Mesothelial cell of epicardium (in vitro differentiated cells): ENCODE measurements at places on chromosomes 7 and 10.

DNA sequence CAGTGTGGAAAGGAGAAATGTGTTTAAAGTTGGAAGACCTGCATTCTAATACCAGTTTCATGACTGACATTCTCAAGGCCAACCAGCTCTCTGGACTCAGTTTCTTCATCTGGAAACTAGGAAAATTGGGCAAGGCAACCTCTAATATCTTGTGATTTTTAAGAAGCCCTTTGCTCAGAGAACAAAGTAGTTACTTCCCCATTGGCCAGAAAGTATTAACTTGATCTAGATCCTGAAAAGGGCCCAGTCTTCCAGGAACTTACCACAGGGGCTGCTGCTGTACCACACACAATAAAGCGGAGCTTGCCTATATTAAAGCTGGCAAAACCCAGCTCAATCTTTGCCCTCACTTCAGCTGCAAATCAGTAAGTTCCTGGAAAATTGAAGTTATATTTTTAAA is 155.6 kb upstream of the ADO start:
- H3K4me1 ChIP-seq = no peaks in the 10 kb centered on the region
- no peaks in the 10 kb centered on the region for H3K36me3 ChIP-seq
- no peak for DNase-seq
- H3K4me3 ChIP-seq = no peak overlapping the region
- H3K27me3 ChIP-seq = peaks cover 18% of the 10 kb centered on the region

DNA sequence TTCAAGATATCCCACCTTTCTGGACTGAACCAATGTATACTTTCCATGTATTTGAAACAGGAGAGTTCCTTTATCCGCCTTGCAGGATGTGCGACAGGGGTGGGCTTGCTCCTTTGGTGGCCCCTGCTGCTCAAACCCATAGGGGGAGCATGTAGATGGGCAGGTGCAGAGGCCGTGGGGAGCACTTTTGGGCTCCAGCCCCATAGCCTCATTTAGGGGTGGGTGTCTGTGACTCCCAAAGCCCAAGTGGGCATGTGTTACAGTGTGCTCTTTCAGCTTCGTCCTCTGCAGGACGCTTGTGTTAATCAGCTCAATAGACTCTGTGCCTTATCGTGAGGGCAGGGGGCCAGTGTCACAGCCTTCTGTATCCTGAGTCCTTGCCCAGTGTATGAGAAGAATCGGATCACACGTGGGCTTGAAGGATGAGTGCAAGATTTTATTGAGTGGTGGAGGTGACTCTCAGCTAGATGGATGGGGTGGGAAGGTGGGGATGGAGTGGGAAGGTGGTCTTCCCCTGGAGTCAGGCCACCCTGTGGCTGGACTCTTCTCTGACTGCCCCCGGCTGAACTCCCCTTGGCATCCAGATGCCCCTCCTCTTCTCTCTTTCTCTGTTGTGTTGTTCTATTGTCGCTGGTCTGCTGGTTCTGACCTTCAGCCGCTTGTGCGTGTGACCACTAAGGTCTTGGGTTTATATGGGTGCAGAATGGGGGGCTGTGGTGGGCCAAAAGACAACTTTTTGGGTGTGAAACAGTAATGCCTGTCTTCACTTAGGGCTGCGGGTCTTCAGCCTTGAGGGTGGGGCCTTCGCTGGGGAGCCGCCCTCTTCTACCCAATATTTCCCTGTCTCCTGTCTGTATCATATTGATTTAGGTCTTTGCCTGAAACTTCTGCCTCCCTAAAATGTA is 262.2 kb downstream of the GLRX3 start:
- peaks cover 3% of the 10 kb centered on the region for H3K27me3 ChIP-seq
- no peak overlapping the region for H3K4me3 ChIP-seq
- no peaks in the 10 kb centered on the region for H3K36me3 ChIP-seq
- H3K27ac ChIP-seq = no peak overlapping the region
- H3K4me1 ChIP-seq = no peaks in the 10 kb centered on the region

GRCh38 chr7:28292834-28293526 is 112.4 kb upstream of the JAZF1 start:
- peaks cover 4% of the 10 kb centered on the region for H3K4me1 ChIP-seq
- H3K27me3 ChIP-seq = peaks cover 5% of the 10 kb centered on the region
- no peaks in the 10 kb centered on the region for H3K36me3 ChIP-seq

DNA sequence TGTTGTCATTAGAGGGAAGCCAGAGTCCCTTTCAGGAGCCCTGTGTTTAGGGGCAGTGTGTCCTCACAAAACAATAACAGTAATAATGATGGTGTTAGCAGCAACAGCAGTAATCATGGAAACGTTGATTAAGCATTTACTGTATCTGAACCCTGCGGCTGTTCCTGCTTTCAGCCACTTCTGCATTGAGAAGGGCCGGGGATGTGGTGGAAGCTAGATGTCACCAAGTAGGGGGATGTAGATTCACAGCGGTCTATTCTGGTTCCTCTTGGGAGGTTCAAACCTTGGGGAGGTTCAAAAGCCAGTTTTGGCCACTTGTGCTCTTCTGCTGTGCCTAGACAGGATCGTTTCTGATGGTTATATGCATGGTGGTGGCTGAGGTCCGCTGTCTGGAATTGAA is 44.8 kb downstream of the PRPF18 start:
- H3K27ac ChIP-seq = no peak overlapping the region
- peaks cover 15% of the 10 kb centered on the region for H3K36me3 ChIP-seq
- peaks cover 10% of the 10 kb centered on the region for H3K4me1 ChIP-seq
- DNase-seq = no peak

- H3K36me3 ChIP-seq = peaks cover 33% of the 10 kb centered on the region
- no peaks in the 10 kb centered on the region for H3K4me1 ChIP-seq
- H3K27ac ChIP-seq = peak overlapping the region; percentile 66
- no peak overlapping the region for H3K4me3 ChIP-seq
These were observed 25.4 kb downstream of the AIFM2 start for GRCh38 chr10:70106958-70107791.

DNA sequence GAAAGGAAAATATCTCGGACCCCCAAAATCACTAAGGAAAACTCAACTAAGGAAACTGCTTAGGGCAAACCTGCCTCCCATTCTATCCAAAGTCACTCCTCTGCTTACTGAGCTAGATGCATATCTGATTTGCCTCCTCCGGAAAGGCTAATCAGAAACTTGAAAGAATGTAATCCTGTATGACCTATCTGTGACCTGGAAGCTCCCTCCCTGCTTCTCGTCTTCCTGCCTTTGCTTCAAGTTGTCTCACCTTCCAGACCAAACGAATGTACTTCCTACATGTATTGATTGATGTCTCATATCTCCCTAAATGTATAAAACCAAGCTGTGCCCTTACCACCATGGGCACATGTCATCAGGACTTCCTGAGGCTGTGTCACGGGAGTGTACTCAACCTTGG is 58.1 kb upstream of the SEC61G start:
- H3K4me3 ChIP-seq = no peak overlapping the region
- H3K27me3 ChIP-seq = no peaks in the 10 kb centered on the region
- no peaks in the 10 kb centered on the region for H3K36me3 ChIP-seq
- no peak overlapping the region for H3K27ac ChIP-seq
- peaks cover 4% of the 10 kb centered on the region for H3K4me1 ChIP-seq
- DNase-seq = no peak

DNA sequence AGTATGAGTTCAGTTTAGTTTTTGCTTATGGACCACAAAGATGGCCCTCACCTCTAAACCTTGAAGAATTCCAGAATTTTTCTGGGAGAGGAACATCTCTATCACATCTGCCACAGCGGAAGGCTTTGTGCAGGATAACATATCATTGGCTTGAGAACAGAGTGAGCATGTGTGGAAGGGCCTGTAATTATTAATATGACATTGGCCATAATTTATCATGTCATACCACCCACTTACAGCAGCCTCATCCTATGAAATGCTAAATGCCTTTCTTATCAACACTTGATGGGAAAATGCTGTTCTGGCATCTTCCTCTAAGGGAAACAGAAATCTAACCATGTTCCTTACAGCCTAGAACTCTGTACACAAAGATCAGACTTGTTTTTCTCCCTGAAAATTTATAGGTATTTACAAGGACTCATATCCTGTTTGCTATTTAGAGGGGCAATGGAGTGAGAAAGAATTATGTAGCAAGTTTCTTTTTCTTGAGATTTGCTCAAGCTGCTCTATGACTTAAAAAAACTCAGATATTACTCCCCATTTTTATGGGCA is 817.3 kb downstream of the LRMDA start:
- H3K36me3 ChIP-seq = no peaks in the 10 kb centered on the region
- H3K27me3 ChIP-seq = peaks cover 11% of the 10 kb centered on the region
- no peak overlapping the region for H3K4me3 ChIP-seq
- H3K4me1 ChIP-seq = peaks cover 32% of the 10 kb centered on the region

- H3K36me3 ChIP-seq = no peaks in the 10 kb centered on the region
- H3K27me3 ChIP-seq = no peaks in the 10 kb centered on the region
- DNase-seq = no peak
- H3K27ac ChIP-seq = no peak overlapping the region
- no peak overlapping the region for H3K4me3 ChIP-seq
These were observed 28.7 kb downstream of the PRF1 start for GRCh38 chr10:70573599-70574506.

GRCh38 chr7:1957471-1958225 is 275.1 kb downstream of the MAD1L1 start:
- no peak overlapping the region for H3K27ac ChIP-seq
- no peaks in the 10 kb centered on the region for H3K27me3 ChIP-seq
- DNase-seq = no peak
- peaks cover 33% of the 10 kb centered on the region for H3K36me3 ChIP-seq
- H3K4me1 ChIP-seq = peaks cover 8% of the 10 kb centered on the region

DNA sequence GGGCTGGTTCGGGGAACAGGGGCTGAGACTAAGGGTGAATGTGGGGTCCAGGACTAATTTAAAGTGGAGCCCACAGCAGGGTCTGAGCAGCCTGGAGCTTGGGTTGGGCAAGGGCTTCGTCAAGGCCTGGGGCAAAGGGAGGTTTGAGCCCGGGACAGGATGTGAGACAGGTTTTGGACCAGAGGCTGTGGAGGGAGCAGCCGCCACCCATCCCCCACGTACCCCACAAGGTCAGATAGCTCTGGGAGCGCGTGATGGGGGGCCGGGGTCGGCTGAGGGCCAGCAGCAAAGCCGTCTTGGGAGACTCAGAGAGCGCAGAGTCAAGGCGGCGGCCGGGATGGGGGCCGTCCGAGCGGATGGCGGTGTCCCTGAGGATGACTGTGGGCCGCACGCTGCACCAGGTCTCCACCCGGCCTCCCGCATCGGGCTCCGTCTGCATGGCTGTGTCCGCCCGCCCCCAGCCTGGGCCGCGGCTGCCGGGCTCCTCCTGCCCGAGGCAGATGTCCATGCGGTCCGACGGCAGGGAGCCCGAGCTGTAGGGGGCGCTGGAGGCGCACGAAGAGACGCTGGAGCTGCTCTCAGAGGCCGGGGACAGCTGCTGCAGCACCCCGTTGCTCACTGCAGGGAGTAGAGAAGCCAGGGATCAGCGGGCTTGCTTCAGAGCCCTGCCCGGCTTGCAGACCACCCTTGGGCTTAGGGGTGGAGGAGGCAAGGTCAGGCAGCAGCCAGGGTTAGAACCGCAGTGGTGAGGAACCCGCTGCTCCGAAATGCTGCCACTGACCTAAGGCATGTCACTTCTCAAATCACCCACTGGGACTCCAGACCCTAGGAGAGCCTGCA is 12.1 kb downstream of the PDZD7 start:
- DNase-seq = peak; percentile 86
- H3K27me3 ChIP-seq = peaks cover 44% of the 10 kb centered on the region
- H3K27ac ChIP-seq = peak overlapping the region; percentile 11
- H3K4me3 ChIP-seq = peak overlapping the region; percentile 20
- H3K4me1 ChIP-seq = peaks cover 12% of the 10 kb centered on the region

GRCh38 chr10:90407131-90407530 is 450.7 kb downstream of the HTR7 start:
- no peak overlapping the region for H3K4me3 ChIP-seq
- H3K27ac ChIP-seq = peak overlapping the region; percentile 86
- no peaks in the 10 kb centered on the region for H3K27me3 ChIP-seq
- H3K4me1 ChIP-seq = peaks cover 23% of the 10 kb centered on the region
- DNase-seq = no peak

DNA sequence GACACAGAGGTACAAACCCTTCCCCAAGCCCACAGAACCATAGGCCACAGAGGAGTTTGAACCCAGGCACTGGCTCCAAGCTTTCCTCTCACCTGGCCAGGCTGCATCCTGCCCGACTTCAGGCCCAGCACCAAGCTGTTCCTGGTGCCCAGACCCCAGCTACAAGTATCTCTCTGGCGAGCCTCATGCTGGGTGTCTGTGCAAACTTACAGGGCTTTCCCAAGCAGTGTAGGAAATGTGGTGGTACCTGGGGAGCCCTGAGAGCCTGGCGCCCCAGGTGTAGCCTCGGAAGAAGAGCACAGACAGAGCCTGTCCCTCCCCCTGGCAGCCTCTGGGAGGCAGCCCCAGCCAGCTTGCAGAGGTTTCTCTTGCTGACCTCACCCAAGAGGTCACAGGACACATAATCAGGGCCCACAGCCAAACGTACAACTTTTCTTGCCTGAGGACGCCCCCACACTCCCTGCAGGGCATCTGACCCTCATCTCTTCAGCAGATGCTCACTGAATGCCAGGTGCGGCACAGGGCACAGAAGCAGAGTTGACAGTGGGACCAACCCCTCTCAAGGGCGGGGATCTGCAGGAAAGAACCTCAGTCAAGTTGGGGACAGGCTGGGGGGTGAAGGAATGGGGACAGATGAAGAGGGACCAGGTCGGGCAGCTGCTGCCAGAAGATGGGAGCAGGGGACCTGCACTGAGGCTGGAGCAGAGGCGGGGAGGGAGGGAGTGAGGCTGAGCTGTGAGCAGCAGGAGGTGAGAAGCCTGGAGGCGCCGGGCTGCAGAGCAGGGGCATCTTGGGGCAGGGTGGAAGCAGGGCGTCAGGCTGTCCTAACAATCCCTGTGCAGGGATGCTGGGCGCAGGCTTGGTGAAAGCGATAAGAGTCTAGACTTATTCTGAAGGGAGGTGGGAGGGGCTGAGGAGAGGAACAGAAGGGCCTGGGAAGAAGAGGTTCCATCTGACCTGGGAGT is 16.3 kb upstream of the MYL7 start:
- DNase-seq = no peak
- H3K36me3 ChIP-seq = no peaks in the 10 kb centered on the region
- no peak overlapping the region for H3K4me3 ChIP-seq
- no peak overlapping the region for H3K27ac ChIP-seq
- no peaks in the 10 kb centered on the region for H3K4me1 ChIP-seq

DNA sequence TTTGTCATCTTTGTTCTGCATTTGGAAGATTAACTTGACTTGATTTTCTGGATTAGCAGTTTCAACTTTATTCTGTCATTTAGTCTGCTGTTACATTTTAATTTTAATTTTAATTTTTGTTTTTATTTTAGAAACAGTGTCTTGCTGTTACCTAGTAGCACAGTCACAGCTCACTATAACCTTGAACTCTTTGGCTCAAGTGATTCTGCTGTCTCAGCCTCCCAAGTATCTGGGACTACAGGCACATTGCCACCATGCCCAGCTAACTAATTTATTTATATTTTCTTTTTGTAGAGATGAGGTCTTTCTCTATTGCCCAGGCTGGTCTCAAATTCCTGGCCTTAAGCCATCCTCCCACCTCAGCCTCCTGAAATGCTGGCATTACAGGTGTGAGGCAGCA is 35.3 kb downstream of the PALS2 start:
- H3K36me3 ChIP-seq = no peaks in the 10 kb centered on the region
- no peak for DNase-seq
- no peak overlapping the region for H3K4me3 ChIP-seq
- no peaks in the 10 kb centered on the region for H3K4me1 ChIP-seq
- H3K27ac ChIP-seq = no peak overlapping the region
- no peaks in the 10 kb centered on the region for H3K27me3 ChIP-seq
